ENCODE measurements at places on chromosomes 2 and 18.

DNA sequence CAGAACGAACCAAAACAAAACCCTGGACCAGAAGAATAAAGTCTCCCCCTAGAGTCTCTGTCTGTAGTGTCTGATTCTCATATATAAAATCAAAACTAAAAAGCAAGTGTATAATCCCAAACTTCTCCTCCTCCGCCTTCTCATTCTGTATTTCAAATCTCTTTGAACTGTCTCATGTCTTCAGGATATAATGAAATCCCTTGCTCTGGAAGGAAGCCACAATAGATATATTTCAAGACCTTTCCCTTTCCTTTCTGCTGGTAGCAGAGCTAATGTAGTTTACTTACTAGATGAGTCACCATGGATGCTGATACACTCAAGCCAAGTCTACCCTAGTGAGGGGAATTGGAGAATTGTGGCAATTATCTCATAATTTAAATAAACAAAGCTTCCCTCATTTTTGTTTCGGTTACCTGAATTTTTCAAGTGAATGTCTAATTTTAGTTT, 33.5 kb upstream of the CCDC93 start:
- no peak for DNase-seq

- no peak for DNase-seq
These were observed 92.6 kb upstream of the ITGA4 start for GRCh38 chr2:181364492-181365170.

DNA sequence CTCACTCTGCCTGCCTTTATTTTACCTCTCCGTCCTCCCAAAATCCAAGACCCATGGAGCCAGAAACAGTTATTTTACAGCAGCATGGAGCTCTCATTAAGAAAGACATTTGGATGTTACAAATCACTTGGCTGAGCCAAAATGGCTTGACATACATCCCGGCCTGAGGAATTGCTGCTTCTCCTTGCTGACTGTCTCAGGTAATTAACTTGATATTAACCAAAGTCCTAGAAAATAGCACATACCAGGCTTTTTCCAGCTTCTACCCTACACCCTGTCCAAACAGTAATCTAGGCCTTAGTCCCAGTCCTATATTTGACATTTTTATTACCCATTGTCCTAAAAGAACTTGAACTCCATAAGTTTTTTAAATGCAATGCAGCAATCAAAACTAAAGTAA, 205.0 kb downstream of the TMX3 start:
- DNase-seq: no peak

DNA sequence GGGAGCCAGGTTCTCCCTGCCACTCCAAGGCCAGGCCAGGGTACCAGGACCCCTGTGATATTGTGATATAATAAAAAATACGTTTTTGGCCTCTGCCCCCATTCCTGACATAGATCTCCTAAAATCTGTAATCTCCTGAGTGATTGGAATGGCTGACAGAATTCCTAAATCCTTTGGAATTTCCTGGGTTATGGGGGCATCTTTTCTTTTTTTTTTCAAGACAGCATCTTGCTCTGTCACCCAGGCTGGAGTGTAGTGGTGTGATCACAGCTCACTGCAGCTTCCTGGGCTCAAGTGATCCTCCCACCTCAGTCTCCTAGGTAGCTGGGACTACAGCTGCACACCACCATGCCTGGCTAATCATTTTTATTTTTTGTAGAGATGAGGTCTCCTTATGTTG, 26.2 kb upstream of the TUBB6 start:
- no peak for DNase-seq

Measured in stimulated activated CD8-positive, alpha-beta memory T cell treated with anti-CD3 and anti-CD28 coated beads, Interleukin-2, amount 100 ng/mL, for 1 hour (primary cell).